ENCODE measurements at places on chromosomes 4 and X.

- DNase-seq, result no peak
Observed at GRCh38 chr4:47862297-47862696, 24.4 kb upstream of the CORIN start.

DNA sequence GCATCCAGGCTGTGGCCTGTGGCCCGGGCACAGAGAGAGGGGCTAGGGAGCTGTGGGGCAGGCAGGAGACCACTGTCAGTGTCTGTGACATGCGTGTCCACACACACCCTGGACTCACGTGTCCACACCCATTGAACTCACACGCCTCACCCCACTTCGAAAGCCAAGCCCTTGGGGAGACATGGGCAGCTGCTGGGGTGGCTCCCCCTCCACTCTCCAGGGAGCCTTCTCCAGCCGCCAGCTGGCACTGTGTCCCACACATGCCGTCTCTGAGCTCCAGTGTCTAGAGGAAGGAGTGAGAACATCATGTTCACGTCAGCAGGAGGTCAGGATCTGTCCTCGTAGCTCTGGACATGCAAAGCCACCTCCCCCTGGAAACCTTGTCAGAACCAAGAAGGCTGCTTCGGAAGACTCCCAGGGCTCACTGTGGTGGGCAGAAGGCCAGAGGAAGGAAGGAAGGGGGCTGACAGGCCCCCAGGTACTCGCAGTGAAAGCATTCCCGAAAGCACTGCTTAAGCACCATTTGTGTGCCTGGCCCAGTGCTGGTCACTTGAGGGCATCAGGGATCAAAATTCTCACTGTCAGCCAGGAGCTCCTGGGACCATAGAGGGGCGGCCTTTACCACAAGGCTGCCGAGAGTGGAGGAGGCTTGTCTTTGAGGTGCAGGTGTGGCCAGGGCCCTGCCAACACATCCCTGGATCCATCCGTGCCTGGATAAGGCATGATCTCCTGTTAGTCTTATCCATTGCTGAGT is 61.4 kb downstream of the HTRA3 start:
- DNase-seq, result no peak

DNA sequence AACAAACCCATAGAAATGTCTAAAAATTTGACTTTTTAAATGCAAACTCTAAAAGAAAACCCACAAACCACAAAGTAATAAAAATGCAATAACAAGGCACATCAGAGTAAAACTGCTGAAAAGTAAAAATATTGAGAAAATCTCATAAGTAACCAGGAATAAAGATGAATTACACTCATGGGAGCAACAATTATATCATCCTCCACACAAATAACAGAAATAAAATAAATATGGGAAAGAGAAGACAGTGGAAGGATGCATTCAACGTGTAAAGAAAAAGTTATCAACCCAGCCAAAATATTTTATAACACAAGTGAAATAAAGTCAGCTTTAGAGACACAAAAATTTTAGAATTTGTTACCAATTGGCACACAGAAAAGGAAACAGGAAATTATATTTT is 1420.2 kb downstream of the PCDH18 start:
- no peak for DNase-seq

GRCh38 chr4:141914746-141915145 is 278.4 kb downstream of the IL15 start:
- no peak for DNase-seq

GRCh38 chr4:53557669-53558064 is 33.6 kb downstream of the LNX1 start:
- DNase-seq, result no peak

- DNase-seq, result no peak
Observed at GRCh38 chr4:8391972-8392371, 48.6 kb downstream of the ACOX3 start.

DNA sequence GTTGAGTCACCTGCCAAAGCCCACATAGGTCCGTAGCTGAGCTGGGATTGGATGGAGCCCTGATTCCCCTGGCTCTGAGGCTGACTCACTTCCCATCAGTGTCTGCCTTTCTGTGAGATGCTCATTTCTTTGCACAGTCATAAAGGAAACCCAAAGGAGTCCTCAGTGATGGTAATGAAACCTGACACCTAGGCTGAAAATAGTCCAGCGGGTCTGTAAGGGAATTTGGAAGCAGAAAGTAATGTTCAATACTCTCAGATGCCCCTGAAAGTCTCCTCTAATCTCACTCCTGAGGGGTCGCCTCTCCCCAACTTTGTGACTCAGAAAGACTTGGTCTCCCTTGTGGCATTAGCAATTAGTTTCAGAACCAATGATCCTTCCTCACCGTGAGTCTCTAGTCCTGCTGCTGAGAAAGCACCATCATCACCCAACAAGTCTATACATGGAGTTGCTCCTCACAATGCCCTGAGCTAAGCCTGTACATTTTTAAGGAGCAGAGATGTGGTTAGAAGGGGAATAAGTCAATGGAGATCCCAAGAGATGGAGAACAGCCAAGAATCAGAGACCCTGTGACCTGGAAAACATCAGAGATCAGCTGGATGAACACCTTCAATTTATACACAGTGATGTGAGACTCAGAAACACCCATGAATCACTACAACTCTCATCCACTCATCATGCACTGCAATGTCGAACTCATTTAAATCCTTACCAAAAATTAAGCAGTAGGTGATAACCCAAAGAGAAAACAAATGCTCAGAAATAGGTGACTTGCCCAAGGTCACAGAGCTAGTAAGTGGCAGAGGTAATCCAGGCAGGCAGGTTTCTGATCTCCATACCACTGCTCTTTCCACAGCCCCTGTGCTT is 219.0 kb upstream of the CPEB2 start:
- no peak for DNase-seq

DNA sequence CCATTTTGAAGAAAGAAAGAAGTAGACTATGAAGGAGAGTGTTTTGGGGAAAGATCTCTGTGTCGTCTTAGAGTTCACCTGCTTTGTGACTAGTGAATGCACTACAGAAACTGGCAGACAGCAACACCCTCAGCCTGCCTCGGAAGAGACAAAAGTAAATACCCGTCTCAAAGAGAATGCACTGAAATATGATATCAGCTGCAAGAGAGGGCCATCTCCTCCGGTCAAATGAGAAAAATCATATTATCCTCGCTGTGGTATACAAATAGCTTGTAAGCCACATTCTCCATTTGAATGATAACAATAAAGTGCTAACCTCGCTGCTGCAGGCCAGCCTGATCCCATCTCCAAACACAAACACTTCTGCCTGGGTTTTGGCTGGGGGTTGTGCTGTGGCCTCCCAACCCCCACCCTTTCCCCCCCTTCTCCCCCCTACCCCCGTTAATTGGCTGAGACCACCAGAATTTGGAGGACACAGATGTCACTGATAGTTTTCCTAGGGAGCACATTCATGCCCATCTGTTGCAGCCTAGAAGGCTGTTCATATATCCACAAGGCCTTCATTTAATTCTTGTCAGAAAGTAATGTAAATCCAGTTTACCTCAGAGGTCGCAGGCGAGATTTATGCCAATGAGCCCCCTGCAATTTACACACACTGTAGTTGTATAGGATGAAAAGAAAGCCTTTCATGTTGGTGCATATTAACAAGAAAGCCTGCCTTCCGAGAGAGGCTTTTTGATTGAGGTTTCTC is 46.3 kb downstream of the ALPK1 start:
- DNase-seq, result no peak

DNA sequence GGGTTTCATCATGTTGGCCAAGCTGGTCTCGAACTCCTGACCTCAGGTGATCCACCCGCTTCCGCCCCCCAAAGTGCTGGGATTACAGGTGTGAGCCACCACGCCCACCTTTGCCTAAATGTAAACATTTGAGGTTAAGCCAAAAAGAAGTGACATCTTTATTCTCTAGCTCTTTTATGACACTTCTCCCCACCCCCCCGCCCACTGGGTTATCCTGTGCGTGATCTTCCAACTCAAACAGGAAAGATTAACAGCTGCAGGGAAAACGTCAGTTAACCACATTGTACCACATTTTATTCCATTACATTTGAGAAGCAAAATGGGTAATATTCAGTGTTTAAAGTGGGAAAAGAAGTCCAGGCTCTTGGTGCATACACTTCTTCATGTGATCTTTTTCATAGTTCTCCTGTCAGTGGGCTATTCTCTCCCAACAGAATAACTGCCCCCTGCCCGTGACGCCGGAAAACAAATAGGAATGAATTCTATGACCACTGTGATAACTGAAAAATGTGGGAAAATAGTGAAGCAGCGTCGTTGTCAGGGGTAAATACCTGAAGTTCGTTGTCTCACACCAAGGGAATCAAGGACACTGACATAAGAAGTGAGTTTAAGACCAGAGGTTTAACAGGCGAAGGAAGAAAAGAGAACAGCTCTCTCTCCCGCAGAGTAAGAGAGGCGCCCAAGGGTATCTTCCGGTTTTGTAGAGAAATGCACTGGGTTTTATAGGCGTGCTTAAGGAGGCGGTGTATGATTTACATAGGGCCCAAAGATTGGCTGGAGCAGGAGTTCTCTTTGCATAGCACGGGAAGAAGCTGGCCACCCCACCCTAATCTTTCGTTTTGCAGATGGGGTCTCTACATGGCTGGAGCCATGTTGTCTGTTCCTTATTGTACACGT is 9.7 kb upstream of the SRD5A3 start:
- DNase-seq, result no peak

DNA sequence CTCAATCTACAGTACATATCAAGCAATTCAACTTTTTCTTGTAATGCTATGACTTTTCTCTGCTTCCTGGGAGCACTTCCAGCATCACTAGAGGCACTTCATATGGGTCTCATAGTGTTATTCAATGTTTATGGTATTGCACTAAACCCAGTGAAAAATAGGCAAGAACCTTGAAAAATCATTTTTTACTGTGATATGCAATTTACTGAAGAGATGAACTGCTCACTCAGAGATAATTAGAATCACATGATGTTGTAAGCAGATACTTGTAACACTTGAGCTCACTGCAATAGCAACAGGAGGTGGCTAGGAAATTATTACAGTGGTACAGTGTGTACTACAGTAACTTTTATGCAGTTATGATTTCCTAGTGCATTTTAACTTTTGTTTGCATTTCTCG is 93.3 kb downstream of the RASGEF1B start:
- no peak for DNase-seq

DNA sequence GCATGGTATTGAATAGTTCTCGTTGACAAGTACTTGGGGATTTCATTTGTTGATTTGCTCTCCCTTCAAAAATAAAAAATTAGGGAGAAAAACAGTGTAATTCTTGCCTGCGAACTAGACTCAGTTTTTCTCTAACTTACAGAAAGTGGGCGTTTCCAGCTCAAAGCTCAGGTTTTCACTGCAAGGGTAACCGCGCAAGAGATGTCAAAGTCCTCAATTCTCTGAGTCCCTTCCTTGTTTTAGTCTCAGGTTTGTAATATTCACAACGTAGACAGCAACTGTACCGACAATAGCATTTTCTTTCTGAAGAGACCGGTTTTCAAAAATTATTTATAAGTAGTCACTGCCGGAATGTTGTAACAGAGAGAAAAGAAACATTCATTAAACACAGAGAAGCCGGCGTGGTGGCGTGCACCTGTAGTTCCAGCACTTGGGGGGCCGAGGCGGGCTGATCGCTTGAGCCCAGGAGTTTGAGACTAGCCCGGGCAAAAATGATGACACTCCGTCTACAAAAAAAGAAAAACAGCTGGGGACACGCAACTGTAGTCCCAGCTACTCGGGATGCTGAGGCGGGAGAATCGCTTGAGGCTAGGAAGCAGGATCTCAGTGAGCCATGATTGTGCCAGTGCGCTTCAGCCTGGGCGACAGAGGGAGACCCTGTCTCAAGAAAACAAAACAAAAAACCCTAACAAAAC is 774 bp downstream of the ZCCHC4 start:
- no peak for DNase-seq

DNA sequence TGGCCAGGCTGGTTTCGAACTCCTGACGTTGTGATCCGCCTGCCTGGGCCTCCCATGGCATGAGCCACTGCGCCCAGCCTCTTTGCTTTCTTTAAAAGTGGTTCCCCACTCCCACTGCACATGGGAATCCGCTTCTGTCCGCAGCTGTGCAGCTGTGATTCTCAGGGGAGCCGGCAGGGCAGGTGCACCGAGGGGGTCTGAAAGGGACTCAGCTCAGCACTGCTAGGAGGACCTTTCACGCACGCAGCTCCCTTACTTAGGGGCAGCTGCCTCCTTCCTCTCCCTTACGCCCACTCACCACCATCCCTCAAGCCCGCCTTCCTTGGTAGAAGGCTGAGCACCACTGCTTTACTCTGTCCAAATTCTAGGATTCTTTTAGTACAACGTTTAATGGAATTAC is 40.4 kb upstream of the CYP4V2 start:
- DNase-seq, result no peak

DNA sequence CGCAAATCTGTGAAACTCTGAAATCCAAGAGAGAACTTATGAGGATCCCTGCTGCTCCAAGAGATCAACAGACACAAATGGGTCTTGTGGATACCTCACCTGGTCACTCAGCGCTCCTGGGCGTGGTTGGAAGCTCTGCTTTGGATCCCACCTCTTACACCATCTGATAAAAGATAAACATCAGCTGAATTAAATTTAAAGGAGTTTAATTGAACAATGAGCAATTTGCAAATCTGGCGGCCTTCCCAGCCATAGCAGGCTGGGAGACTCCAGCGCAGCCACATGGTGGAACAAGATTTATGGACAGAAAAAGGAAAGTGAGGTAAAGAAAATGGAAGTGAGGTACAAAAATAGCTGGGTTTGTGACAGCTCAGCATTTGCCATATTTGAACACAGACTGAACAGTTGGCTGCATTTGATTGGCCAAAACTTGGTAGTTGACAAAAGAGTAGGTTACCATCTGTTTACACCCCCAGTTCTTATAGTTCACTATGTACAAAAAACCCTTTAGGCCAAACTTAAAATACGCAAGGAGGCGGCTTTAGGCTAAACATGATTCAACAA is 437.3 kb upstream of the NDST3 start:
- DNase-seq, result no peak

- no peak for DNase-seq
Observed at GRCh38 chr4:74426101-74426500, 18.8 kb upstream of the AREG start.

GRCh38 chr4:94877973-94878372 is 120.2 kb downstream of the BMPR1B start:
- no peak for DNase-seq

DNA sequence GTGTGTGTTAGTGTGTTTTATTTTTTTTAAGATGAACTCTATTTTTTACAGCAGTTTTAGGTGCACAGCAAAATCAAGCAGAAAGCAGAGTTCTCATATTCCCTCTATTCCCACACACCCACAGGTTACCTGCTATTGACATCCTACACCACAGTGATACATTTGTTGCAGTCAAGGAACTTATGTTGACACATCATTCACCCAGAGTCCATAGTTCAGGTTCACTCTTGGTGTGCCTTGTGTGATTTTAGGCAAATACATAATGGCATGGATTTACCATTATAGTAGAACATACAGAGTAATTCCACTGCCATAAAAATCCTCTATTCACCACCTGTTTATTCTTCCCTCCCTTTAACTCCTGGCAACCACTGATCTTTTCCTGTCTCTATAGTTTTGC is 28.7 kb downstream of the DIAPH2 start:
- DNase-seq, result no peak

GRCh38 chrX:11352296-11352741 is 59.1 kb downstream of the AMELX start:
- no peak for DNase-seq

DNA sequence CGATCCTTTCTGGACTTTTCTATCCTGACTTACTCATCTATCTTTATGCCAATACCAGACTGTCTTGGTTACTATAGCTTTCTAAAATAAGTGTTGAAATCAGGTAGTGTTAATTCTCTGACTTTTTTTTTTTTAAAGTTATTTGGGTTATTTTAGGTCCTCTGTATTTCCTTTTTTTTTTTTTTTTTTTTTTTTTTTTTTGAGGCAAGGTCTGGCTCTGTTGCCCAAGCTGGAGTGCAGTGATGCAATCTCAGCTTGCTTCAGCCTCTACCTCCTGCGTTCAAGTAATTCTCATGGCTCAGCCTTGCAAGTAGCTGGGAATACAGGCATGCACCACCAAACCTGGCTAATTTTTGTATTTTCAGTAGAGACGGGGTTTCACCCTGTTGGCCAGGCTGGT is 2.8 kb upstream of the NELFA start:
- no peak for DNase-seq
